Brain (organoid and tissue), 16 donors: ENCODE measurements at places on chromosomes 13 and 19.

- DNase-seq: no peak
These were observed 83.9 kb downstream of the MUC16 start for GRCh38 chr19:8926341-8926740.

DNA sequence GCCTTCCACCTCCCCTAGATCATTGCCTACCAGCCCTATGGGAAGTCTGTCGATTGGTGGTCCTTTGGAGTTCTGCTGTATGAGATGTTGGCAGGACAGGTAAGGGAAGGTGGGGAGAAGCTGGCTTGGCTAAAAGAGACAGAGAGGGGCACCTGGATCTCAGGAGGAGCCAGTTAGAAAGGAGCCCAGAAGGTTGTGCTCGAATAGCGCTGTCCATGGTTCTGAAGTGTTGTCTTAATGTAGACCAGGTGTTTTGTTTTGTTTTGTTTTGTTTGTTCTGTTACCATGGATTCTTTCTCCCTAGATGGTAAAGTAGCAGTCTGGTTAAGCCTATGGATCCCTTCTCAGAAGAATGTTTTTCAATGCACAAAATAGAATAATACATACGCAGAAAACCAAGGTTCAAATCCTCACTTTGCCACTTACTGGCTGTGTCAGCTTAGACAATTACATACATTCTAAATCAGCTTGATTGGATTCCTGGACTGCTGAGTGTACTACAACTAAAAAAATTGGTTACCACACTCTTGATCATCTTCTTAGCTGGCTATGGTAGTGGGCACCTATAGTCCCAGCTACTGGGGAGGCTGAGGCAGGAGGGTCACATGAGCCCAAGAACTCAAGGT is 5.9 kb upstream of the CACNG7 start:
- DNase-seq: no peak

- DNase-seq: no peak
These were observed 164.9 kb downstream of the ZIC5 start for GRCh38 chr13:99806671-99807070.

GRCh38 chr13:42247883-42248282 is 24.1 kb upstream of the AKAP11 start:
- DNase-seq: no peak

GRCh38 chr19:1064661-1065605 is 2.0 kb upstream of the ARHGAP45 start:
- peak; percentile 60 for DNase-seq

DNA sequence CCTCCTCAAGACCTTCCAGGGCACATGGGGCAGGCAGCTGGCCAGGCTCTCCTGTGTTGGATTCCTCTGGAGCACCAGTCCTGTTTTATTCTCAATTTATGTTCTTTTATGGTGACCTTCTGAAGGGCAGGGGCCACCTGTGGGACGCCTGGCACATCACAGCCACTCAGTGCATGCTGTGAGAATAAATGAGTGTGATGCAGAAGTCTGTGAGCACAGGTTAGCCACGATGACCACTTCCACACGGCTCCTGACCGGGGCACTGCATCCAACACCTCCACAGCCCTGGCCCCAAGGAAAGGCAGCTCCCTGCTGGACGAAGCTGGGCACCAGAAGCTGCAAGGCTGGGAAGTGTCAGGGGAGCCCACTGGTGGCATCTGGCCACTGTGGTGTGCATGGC is 122.8 kb downstream of the CRYL1 start:
- DNase-seq: no peak

DNA sequence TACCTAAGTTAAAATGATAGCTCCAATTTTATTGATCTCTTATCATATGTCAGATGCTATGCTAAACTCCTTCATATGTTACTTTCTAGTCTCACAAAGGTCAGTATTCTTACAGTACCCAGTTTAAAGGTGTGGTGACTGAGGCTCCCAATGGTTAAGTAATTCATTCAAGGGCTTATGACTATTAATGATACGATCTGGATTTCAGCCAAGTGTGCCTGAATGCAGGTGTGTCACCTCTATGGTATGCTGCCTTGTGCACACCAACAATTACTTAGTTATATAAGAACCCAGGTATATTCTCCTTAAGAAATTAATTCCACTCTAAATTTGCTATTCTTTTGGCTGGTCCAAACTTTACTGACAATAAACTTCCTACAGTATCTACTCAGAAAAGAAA is 84.6 kb upstream of the TRPC4 start:
- no peak for DNase-seq

DNA sequence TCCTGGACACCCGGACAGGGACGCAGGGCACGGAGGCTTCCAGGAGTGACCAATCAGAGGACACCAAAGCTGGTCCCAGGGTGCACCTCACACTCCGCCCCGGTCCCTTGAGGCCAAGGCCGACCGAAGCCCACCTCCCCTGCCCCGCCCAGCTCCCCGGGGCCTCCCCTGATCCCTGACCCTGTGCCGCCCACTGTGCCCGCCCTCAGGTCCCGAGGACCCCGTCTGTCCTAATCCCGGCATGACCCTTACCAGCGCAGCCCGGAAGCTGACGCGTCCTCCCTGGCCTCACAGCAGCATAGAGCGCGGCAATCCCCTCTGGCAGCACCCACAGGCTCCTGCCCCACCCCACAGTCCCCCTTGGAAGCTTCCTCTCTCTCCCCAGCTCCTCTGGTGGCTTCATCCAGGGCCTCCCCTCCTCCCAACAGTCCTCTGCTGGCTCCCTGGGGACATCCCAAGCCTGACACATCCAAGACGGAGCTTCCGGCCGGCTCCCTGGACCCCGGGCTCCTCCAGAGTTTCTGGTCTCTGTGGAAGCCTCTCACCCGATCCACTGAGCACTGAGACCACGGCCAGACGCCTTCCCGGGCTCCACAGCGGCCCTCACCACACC is 7.4 kb upstream of the CDC34 start:
- no peak for DNase-seq

- DNase-seq: no peak
These were observed 189.6 kb upstream of the TSHZ3 start for GRCh38 chr19:31538879-31539278.
